Left hindlimb (tissue), 1 donor: ENCODE measurements at places on chromosomes 1 and 21.

DNA sequence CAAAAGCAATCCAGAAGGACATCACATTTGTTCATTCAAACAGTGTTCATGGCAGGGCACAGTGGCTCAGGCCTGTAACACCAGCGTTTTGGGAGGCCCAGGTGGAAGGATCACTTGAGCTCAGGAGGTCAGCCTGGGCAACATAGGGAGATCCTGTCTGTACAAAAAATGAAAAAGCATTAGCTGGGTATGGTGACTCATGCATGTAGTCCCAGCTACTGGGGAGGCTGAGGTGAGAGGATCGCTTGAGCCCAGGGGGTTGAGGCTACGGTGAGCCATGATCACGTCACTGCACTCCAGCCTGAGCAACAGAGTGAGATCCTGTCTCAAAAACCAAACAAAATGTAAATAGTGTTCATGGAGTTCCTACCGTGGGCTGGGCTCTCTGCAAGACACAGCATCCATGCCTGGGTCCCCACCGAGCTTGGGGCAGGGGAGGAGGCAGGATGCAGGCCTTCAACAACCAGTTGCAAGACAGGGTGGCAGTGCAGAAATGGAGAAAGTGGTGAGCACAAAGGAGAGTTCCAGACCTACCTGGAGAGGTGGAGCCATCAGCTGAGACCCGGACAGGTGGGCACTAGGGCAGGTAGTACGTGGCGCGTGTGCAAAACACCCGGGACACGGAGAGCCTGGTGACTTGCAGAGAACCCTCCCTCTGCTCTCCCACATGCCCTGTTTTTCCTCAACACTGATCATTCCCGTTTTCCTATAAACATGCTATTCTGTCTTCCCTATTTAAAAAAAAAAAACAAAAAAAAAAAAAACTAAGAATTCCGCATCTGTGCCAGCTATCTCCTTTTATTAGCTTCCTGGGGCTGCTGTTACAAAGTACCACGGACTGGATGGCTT, 138.9 kb downstream of the TOMM20 start:
- no peak for DNase-seq

DNA sequence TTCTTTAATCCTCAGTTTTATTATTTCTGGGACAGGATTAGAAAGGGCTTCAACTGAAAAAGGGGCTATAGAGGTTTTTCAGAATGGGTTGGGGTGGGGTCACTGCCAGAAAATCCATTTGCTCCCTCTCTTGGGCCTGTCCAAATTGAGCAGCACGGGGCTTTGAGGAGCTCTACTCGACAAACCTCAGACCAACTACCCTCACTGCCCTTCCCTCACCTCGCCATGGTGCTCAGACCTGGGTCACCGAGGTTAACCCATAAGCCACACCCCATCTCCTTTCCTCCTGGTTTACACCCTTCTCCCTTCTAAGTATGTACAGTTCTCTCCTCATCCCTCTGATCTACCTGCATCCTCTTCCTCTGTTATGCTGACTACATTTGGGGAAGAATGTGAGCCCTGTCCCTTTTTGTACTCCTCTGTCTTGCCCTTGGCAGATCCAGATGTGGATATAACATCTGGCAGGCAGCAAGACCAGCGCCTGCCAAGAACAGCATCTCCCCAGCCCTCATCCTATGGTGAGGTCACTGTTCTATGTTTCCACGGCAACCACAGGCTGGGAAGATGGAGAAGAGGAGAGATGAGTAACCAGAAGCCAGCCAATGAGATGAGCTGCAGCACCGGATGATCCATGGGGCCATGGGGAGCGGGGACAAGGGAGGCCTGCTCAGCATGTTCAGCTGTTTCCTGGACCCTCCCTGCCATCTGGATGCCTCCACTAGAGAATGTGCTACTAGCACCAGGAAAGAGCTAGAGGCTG, 3.7 kb upstream of the FABP3 start:
- peak; percentile 89 for DNase-seq

- no peak for DNase-seq
Observed at GRCh38 chr1:18481921-18482701, 1.4 kb downstream of the KLHDC7A start.

DNA sequence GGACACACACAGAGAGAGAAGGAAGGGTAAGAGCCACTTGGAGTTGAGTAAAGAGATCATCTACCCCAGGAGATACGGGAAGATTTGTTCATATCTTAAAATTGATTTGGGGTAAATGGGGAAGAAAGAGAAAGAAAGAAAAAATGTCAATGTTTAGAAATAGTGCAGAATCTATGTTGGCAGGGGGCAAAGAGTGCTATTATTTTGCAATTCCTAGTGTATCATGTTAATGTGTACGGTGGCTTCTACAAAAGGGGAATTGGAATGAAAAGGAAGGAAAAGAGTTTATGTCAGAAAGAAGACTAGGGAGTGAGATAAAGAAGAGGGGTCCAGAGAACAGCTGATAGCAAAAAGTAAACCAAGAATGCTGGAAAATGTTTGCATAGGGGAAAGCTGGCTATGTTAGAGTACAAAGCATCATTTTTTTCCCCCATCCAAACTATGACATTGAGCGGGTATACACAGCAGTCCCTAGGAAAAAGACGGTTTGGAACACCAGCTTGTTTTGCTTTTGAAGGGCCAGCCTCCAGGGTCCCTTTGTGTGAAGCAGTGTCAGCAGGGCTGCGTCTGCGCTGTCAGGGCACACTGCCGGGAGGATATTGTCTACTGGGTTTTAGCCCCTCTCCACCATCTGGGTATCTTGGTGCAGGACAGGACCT, 10.8 kb downstream of the LRRC8D start:
- DNase-seq: no peak

- no peak for DNase-seq
Observed at GRCh38 chr1:53740621-53741105, 1.7 kb upstream of the GLIS1 start.

DNA sequence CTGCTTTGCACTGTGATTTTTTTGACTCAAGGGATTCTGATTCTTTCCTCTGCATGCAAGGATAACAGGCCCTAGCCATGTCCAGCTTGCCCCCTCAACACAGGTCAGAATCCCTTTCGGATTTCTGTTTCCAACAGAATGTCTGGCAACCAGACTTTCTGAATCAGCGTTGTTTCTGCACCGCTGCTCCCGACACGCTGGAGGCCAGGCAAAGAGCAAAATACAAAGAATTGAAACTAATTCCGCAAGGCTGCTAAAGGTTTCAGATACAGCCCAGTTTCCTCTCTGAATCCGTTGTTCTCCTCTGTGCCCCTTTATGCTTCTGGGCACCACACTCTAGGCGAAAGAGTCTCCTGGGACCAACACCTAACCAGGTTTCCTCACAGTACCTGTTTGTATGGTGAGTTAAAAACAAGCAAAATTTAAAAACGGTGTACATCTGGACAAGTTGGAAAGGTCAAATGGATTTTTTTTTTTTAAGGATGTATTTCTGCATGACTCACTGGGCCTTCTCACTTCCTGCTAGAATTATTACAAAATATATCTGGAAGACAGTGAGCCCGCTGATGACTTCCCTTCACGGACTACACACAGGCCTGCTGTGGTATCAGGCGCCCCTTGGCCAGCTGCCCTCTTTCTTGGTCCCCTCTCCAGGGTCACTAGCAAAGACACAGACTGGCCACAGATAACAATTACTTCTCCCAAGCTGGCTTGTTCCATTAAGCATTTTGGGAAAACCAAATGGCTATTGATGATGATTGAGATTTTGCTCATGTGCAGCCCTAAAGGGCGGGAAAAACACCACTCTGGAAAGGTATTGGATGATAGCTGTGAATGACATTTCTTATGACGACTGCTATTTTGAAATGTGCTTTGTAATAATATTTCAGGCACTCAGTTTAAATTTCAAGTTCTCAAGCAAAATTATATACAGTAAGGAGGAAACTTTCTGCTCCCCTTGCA, 118.3 kb downstream of the TGFB2 start:
- DNase-seq: peak; percentile 46

DNA sequence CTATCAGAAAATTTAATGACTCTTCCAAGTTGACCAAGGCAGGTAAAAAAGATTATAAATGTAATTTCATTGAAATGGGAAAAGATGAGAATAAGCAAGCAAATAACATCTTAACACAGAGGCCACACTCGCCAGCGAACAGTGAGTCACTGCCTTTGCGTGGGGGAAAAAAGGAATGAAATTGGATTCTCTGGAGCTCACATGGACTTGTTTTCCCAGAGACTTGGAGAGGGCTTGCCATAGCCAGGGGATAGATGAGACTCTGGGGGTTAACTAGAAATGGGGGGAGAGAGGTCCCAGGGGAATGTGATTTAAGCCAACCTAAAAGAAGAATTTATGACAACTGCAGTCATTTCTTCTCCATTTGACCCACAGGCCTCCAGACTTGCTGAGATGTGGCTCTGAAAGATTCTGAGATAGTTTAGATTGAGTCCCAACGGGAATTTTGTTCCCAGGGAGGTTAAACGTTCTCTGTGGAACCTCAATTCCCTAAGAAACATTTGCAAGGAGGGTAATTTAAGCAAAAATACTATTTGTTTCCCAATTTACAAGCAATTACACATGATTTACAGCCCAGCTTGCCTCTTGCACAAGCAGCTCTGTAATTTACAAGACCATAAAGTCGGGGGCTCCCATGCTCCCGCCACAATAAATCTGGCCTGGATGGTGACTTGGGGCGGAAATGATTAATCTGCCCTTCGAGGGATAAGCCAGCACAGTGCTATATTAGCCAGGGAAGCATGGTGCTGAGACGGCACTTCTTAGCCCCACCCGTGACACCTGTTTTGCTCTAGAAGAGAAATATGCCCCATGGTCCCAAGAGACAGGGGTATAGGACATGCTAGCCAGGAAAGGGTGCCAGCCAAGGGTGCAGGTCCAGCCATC, 68.8 kb downstream of the GRIK3 start:
- DNase-seq: no peak

- no peak for DNase-seq
Observed at GRCh38 chr1:14800500-14801076, 202.1 kb downstream of the KAZN start.

DNA sequence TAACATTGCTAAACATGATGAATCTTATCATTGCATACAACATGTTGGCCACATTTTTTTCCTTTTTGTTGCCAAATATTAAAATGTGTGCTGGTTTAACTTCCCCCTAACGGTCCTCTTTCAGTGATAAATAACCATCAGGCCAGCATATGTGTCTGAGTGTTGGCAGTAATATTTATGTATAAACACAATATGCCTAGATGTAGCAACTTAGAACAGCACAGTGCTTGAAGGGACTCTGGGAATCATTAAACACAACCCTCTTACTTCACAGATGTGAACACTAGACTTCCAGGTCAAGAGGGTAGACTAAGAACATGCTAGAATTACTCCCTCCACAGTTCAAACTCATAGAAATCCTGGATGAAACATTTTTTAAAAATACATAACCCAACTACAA, 581.8 kb downstream of the PLPP3 start:
- DNase-seq: no peak

DNA sequence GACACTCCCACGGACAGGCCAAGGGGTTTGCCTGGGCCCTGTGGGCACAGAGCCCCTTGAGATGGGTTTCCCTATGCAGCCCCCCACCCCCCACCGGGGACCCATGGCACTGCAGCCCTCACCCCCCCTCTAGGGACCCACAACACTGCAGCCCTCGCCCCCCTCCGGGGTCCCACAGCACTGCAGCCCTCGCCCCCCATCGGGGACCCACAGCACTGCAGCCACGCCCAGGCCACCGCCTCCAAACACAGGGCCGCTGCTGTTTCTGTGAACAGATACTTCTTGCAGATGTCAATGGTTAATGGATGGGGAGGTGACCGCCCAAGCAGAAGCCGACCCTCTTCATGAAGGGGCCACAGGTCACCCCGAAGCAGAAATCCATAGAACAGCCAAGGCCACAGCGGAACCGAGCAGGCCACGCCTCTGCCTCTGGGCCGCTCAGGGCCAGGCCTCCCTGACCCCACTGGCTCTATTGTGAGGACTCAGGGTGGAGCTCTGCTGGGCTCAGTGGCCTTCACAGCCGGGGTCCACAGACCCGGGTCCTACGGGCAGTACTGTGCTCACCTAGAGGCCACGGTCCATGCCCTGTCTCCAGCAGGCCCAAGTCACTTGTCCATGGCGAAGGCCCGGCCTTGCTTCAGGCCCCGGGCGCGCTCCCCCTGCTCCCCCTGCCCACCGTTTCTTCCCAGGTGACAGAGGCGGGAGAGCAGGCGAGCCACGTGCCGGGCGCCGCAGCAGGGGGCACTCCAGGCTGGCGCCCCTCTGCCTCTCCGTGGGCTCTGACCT, 4.1 kb upstream of the POFUT2 start:
- no peak for DNase-seq

- DNase-seq: no peak
Observed at GRCh38 chr1:230839173-230839572, 29.1 kb downstream of the C1orf198 start.

DNA sequence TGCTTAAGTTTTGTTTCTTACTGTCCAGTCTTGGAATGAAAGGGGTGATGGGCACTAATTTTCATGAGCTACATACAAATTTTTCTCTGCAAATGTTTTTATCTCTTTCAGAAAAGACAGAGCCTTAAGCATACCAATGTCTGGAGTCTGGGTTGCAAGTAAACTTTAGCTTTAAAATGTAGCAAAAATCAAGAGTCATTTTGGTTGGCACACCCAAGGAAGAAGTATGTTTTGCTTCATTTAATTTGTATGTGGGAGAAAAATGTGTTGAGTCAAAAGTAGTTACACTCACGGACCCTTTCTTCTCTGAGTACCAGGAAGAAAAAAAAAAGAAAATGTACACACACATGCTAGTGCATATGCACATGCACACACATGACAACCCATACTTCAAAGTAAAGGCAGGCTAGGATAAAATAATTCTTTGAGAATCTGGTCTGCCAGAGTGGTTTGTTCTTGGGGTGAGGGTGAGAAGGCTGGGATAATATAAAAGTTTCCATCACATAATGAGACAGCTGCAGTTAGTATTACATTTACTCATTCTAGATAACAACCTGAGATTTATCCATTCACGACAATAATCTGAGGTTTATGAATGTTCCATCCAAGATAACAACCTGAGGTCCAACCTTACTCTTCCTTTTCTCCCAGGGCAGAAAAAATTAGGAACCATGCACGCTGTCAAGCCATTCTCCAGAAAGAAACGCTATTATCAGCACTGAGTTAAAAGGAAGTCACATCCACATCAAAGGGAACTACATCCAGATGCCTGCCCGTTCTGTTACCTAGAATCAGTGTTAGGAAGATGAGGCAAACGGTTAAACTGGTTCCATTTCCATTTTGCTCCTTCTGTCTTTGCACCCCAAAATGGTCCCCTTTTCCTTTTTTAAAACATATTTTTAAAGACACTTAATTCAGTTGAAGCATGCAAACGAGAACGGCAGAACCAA, 9.3 kb downstream of the DPYD start:
- DNase-seq: no peak

DNA sequence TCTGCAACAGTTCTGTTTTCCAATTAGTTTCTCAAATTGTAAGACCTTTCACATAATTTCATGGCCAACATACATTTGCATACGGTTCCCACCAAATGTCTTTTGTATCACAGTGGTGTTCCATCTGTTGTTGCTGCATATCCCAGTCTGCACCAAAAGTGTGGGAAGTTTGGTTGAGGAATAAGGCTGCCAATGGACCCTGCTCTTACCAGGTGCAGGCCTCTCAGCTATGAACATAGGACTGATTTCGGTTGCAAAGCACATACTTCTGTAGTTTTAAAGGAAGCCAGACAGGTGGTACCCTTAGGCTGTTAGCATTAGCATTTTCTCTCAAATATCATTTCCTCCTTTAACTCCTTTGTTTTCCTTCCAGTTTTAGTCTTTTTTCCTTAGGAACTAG, 33.8 kb downstream of the ADGRL4 start:
- DNase-seq: no peak
